ENCODE measurements at places on chromosomes 7 and 10.

DNA sequence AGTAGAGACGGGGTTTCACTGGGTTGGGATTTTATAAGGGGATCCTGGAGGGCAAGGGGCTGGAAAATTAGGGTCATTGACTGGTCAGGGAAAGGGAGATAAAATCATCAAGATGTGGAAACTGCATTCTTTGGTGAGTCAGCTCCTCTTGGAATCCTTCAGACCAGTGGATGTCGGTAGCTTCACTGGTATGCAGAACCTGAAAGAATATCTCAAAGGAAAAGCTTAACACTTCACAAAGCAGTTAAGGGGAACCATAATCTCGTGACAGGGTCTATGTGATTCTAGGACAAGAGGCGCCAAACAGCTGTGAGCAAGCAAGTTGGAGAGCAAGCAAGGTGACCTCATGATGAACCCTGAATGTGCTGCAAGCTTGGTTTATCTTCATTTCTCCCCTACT lies 634.7 kb upstream of the AUTS2 start:
- DNase-seq = peak; percentile 40

DNA sequence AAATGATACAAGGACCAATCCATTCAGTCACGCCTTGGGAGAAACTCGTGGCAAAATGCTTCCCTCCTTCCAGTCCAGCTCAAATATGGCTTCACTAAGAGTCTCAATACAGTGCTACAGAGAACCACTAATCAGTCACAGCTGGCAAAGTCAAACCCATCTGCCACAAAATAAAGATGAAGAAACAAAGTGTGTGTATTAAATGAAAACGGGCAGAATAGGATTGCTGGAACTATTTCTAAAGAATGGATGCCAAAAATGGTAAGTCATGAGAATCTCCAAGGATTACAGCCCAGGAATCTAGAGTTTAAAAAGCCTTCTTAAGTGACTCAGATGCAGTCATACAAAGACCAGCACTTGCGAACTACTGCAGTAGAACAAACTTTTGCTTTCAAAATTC lies 61.9 kb downstream of the CACUL1 start:
- DNase-seq = peak; percentile 85

DNA sequence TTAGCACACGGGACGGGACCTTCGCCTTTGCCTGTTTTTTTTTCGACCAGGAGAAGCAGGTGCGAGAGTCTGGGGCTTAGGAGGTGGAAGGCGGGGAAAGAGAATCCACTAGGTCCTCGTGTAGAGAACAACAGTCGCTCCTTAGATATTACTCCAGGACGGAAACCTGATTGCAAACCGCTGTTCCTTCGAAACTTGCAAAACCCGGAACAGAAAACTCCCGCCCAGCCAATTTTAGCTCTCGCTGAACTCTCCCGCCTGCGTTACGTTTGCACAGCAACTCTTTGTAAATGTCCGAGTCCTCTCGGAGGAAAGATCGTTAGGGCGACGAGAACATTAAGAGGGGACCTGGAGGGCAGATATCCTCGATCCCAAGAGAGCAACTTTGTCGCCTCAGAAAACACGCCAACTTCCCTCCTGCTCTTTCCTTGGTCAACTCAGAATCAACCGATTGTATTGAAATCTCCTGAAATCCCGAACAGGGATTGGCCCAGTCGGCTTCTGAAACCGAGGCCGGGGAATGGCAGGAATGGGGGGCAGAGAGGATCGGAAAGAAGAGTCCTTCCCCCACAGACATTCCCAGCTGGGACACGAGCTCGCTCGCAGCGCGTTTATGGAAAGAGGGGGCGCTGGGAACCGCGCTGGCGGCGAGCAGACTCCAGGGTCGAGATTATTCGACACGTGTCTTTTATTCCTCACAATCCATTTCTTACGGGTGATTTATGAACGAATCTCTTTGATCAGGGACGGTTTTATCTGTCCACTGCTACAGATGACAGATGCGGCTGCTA lies 9.9 kb downstream of the TWIST1 start:
- peak; percentile 82 for DNase-seq

DNA sequence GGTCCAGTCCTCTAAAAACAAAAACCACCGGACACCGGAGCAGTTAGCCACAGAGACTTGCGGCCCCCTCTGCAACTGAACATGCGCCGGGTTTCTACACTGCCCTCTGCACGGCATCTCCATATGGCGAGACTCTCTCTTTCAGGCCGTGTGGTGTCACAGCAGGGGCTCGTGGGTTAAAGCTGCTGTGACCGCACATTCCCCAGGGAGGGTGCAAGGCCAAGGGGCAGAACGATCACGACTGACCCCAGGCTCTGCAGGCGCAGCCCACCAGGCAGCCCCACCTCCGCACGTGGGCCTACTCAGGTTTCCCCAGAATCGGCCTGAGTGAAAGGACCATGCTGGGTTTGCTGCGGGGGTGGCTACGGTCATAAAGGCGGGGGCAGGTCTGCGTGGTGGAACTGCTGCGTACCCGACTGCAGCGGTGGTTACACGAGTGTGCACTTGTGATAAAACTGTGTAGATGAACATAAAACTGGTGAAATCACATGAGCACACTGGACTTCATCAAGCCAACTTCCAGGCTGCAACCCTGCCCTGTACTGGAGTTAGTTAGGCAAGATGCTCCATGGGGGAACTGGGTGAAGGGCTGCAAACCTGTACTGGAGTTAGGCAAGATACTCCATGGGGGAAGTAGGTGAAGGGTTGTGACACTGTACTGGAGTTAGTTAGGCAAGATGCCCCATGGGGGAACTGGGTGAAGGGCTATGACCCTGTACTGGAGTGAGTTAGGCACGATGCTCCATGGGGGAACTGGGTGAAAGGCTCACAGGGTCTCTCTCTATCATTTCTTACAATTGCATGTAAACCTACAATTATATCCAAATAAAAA lies 81.4 kb upstream of the PPP2R2D start:
- DNase-seq = no peak

DNA sequence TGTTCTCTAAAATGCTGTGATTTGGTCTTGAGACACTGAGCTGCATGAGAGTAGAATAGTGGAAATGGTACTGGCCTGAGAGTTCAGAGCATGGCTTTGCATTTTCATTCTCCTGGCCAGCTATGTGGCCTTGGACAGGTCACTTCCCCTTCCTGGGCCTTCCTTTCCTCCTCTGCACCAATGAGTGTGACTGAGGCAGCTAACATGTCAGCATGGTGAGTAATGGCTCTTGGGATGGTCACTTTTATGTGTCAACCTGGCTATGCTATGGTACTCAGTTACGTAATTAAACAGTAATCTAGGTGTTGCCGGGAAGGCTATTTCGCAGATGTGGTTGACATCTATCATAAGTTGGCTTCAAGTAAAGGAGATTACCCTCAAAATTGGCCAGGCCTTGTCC lies 109.3 kb downstream of the RTKN2 start:
- DNase-seq = no peak

- DNase-seq = no peak
Observed at GRCh38 chr10:120883071-120883470, 31.9 kb downstream of the WDR11 start.

GRCh38 chr10:102668326-102669107 lies 24.2 kb downstream of the TRIM8 start:
- DNase-seq = no peak

DNA sequence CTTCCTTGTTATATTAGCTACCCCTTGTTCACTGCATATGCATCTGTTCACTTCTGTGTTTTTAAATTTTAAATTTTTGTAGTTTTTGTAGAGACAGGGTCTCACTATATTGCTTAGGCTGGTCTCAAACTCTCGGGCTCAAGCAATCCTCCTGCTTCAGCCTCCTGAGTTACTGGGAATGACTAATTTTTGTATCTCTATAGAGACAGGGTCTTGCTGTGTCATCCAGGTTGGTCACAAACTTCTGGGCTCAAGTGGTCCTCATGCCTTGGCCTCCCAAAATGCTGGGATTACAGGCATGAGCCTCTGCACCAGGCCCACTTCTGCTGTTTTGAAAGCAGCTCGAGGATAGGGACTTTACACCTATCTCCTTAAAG lies 64.6 kb downstream of the PRTFDC1 start:
- no peak for DNase-seq

DNA sequence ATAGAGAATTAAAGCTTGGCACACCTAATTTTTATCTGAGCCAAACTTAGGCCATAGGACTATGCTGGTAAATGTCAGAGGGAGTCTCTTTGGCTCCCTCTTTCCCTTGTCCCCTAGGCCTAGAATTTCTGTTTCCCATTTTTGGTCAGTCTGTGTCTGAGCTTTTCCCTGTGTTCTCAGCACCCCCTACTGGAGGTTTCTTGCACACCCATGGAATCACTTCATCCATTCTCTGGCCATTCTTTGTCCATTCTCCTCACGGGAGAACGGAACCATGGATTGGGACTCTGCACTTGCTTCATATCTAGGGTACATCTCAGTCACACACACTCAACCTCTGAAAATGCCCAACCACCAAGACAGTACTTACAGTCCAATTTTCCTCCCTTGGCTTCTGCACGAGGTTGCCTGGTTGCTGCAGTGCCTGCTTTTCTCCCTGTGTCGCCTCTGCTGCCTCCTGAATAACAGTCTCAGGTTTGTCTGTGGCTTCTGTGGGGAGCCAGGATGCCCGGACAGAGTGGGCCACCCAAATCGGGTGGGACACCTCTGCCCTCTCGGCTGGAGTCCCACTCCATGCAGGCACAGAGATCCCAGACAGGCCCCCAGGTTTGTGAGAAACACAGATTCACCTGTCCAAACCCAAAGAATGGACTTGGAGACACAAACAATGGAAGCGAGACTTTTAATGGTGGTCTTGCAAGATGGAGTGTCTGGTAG lies 35.1 kb upstream of the DNAH11 start:
- DNase-seq = peak; percentile 16

Measured in astrocyte of the spinal cord (primary cell).